Uterus (tissue), 4 donors: ENCODE measurements at places on chromosomes 16 and 17. TPM values are rescaled to one million over a fixed set of nuclear protein-coding genes. Genes with fewer than 3 reads are reported as not detected.

The TMEM238L gene
- total RNA-seq = not detected

The SLC22A31 gene
- total RNA-seq = not detected

The ADAP2 gene
- 10.9 TPM for total RNA-seq

The EVPLL gene
- not detected for total RNA-seq

The DNAH9 gene
- total RNA-seq = 1.5 TPM
